ENCODE measurements at places on chromosomes 12 and 14. TPM values are rescaled to one million over a fixed set of nuclear protein-coding genes. Genes with fewer than 3 reads are reported as not detected.

- no peak for DNase-seq
Measured at GRCh38 chr12:53048780-53049401, 974 bp upstream of the TNS2 start.

GRCh38 chr14:51004801-51005526 is 60.7 kb upstream of the PYGL start:
- DNase-seq, result no peak

SMIM41 gene
- total RNA-seq, result 0.46 TPM

STXBP6 gene
- total RNA-seq, result 31.1 TPM

GRCh38 chr12:117580718-117581062 is 219.3 kb upstream of the NOS1 start:
- no peak for DNase-seq

GRCh38 chr14:65282896-65283253 is 129.7 kb upstream of the FUT8 start:
- no peak for DNase-seq

DNA sequence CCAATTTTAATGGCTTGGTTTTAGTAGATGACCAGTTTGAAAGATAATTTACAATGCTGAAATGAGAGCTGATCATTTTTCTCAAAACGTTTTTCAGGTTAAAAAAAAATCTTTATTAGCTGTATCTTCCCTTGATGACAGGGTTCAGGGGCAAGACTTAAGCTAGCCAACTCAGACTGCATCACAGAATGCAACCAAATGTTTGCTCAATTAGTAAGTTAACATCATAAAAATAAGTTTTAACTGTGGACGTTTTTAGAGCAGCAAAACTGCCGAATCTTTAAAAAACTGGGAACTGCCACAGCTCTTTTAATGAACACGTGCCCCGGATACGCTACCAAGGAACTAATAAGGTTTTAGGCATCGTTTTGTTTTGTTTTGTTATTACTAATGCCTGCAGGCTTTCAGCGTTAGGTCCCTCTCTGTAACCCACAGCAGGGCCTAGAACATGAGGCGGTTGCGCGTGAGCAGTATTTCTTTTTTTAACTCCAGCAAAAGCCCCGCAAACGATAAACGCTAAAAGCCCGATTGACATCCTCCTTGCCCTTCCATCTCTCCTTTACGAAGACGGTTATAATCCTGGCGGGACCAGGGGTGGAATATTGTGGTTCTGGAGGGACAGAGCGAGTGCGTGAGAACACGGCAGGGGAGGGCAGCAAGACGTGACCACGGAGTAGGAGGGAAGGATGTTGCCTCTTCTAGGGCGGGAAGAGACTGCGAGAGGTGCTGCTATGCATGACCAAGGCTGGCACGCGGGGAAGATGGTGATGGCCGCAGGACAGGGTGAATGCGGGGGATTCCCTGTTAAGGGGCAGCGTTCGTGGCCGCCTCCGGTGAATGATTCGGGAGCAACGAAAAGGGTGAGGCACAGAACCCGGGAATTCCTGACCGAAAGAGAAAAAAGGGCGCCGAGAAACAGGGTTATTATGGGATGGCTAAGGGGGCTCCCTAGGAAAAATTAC is 652 bp downstream of the SUPT16H start:
- peak; percentile 17 for DNase-seq

DNA sequence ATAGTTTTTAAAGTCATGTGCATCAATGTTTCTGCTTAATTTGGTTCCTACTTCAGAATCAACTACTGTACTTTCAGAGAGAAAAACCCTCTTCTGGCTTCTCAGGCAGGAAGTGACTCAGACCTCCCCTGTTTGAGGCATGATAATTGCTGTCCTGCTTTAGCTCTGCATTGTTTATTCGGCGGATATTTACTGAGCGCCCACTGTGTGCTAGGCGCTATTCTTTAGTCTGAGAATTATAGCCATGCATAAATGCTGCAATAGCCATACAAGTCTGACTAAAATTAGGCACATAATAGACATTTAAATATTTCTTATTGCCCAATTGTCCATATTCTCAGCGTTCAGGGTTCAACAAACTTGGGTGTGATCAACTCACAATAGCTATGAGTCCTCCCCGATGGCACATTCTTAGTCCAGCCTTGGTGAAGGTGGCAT is 6.1 kb upstream of the AMIGO2 start:
- no peak for DNase-seq

OR4E2 gene
- total RNA-seq, result not detected

GRCh38 chr12:10861366-10861765 is 12.1 kb upstream of the PRR4 start:
- DNase-seq, result no peak

BCL2L2 gene
- total RNA-seq, result 54.2 TPM

CMA1 gene
- total RNA-seq, result 0.29 TPM

GPX2 gene
- 617 TPM for total RNA-seq

Measured in mucosa of gallbladder (tissue), 1 donor.